ENCODE measurements at places on chromosomes 1 and 21.

GRCh38 chr1:1614204-1614953 lies 921 bp upstream of the MIB2 start:
- peak; percentile 84 for DNase-seq

GRCh38 chr1:183227422-183228346 lies 41.6 kb downstream of the LAMC2 start:
- peak; percentile 31 for DNase-seq

DNA sequence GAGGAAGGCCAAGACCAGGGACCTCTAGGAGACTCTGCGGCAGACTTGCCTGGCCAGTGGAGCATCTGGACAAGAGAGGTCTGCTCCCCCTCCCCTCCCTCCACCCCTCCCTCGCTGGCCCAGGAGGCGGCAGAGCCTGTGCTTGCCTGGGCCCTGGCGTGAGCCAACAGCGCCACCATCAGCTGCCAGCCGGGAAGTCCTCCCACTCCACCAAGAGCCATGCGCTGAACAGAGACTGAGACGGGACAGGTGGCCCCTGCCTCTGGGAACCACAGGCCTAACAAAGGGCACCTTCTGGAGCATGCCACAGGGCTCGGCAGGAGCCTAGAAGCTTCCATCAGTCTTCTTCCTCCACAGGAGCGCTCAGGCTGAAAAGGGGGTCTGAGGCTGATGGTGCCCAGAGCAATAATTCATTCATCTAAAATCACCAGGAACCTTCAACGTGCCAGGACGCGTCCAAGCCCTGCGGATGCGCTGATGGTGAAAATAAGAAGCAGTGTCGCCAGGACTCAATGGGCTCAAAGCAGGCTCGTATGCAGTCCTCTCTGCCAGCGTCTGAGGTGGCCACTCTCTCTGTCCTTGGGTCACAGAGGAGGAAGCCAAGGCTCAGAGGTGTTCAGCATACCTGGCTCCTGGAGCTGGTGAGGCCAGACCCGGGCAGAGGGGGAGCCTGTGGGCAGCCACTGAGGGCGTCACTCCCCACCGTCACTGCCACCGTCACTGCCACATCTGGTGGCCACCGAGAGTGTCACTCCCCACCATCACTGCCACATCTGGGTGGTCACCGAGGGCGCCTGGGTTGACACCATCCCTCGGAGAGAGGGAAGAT lies 161.2 kb downstream of the NPHP4 start:
- DNase-seq, result no peak

DNA sequence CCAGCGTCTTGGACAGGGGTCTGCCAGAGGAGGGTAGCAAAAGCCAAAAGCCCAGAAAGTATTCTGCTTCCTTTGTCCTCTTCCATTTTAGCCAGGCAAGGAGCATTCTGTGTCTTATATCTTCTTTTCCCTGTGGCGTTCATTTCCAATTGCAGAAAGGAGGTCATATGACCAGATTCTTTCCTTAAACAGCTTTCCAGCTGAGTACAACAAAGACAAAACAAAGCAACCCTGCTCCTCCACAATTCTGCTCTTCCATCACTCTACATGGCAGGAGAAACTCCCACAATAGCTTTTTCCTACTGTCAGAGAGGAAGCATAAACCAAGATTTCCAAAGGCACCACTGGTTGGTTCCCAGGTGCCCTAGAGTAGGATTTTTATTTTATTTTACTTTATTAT lies 19.7 kb downstream of the ENSA start:
- DNase-seq, result no peak

GRCh38 chr1:50109647-50110075 lies 941 bp downstream of the ELAVL4 start:
- no peak for DNase-seq

DNA sequence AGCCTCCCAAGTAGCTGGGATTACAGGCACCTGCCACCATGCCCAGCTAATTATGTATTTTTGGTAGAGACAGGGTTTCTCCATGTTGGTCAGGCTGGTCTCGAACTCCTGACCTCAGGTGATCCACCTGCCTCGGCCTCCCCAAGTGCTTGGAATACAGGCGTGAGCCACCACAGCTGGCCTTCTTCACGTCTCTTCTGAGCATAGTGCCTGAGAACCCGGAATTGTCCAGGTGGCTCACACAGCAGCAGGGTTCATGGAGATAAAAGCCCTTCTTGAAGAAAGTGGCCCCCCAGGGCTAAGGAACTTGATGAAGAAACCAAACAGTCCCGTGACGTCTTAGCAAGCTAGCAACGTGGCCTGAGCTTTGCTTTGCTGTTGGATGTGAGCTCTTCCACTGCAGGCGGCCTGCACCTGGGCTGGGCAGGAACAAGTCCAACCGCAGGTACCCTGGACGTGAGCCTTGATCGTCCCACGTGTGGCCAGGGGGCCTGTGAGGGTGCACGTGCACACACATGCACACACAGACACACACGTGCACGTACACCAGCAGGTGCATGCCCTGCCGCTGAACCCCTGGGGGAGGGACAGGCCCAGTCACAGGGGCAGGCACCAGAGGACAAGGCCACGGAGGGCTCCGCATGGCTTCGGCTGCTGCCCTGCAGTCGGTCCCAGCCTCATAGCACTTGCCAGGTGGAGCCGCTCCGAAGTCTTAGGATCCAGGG lies 23.4 kb upstream of the TRAPPC10 start:
- no peak for DNase-seq

DNA sequence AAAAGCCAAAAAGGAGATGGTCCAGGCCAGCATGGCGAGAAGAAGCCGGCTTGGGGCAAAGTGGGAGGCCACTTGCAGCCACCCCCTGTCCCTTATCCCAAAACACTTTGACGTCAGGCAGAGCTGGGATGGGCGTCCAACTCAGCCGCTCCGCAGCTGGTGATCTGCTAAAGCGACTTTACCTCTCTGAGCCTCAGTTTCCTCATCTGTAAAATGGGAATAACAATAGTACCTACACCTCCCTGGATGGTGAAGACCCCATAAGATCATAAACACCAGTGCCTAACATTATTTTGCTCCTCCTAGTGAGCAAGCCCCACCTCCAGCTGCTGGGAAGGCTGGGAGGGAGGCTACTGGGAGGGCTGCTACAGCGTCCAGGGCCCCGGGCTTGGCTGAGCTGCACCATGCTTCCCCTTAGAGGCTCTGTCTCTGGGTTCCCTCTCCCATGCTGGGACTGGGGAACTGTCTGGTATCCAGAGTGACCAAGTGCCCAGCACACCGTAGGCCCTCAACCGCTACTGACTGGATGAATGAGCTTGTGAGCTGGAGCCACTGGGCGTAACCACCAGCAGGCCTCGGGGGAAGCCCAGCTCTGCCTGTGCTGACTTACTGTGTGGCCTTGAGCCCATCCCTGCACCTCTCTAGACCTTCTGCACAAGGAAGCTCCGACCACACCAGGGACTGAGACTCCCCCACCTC lies 18.3 kb downstream of the IFFO2 start:
- DNase-seq, result no peak

- DNase-seq, result no peak
Measured at GRCh38 chr1:110056776-110057175, 13.7 kb downstream of the ALX3 start.

GRCh38 chr1:240508950-240509349 lies 103.0 kb downstream of the GREM2 start:
- DNase-seq, result no peak

- no peak for DNase-seq
Measured at GRCh38 chr1:68459796-68460195, 10.0 kb upstream of the RPE65 start.

- no peak for DNase-seq
Measured at GRCh38 chr1:41484402-41485241, at the start of gene EDN2. Gene EDN2 (minus strand): TSS chr1:41484683. CDS start chr1:41484601, 82 bp downstream.

- no peak for DNase-seq
Measured at GRCh38 chr1:107633596-107633995, 331.4 kb downstream of the VAV3 start.

- DNase-seq, result no peak
Measured at GRCh38 chr1:164591858-164592257, 32.9 kb downstream of the PBX1 start.

DNA sequence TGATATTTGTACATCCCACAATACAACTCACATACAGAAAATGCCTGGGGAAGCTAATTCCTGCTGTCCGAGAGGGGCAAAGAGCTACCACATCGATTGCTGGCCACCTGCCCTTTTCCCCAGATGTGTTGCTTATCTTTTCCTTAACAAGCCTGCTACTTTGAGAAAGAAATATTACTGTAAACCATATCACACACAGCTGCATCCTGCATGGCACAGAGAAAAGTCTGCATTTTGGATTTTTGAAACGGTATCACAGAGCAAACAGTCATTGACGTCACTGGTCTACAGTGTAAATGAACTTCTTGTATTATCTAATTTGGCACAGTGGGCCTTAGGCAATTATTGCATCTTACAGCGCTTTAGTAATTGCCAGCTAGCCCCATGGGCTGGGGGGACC lies 164.7 kb downstream of the CLIC6 start:
- DNase-seq, result no peak

GRCh38 chr1:197440715-197441114 lies 172.7 kb downstream of the CRB1 start:
- DNase-seq, result no peak

DNA sequence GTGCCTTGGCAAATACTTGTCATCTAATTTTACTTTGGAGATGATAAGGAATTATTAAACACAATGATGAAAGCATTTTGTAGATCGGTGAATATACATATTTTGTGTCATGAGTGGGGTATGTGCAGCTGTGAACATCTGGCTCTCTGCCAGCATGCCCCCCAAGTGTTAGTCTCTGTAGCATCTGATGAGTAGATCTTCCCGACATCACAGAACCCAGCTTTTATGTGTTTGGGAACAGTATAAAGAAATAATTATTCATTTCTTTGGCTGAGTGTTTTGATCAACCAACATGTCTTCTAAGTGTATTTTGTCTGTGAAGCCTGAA lies 4.5 kb upstream of the CTNNBIP1 start:
- DNase-seq, result no peak

GRCh38 chr1:198929961-198930599 lies 291.2 kb downstream of the PTPRC start:
- no peak for DNase-seq

- DNase-seq, result no peak
Measured at GRCh38 chr1:42756956-42757891, 9.6 kb downstream of the P3H1 start.

- DNase-seq, result no peak
Measured at GRCh38 chr1:35567947-35568558, 5.1 kb upstream of the TFAP2E start.

- no peak for DNase-seq
Measured at GRCh38 chr21:32757804-32758203, 13.8 kb downstream of the PAXBP1 start.

DNA sequence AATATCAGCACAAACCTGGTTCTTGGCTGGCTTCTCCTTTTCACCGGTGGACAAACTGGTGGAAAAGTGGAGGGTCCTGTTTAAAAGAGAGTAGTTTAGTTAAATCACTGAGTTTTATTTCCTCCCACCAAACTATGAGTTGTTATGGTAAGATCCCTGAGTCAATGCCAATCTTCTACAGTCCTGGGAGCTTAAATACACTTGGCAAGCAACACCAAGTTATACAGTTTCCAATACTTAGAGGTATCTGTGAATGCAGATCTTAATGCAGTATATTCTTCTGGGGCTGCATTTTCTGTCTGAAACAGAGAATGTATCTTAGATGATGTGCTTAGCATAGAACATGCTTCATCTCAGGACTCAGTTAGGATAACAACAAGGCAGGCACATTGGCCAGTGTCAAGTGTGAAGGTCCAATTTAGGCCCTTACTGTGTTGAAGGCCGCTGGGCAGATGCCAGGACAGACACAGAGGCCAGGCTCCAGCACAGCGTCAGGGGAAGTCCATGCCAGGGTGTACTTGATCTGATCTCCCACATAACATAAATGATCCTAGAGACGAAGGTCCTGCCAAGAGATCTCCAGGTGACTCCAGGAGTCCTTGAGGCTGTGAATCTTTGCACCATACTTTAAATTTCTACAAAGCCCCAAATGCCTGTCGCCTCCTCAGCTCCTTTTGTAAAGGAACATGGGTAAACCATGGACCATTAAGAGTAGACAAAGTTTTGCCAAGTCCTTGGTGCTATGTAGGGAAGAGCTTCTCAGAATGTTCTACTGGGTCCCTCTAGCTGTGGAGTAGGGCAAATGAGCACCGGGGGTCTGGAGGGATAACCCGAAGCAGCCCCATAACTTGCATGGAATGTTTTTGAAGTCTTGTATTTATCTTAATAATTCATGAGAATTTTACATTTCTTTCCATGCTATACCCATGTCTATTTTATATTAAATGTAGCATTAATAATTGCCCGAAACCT lies 76.8 kb downstream of the KCNJ15 start:
- no peak for DNase-seq

DNA sequence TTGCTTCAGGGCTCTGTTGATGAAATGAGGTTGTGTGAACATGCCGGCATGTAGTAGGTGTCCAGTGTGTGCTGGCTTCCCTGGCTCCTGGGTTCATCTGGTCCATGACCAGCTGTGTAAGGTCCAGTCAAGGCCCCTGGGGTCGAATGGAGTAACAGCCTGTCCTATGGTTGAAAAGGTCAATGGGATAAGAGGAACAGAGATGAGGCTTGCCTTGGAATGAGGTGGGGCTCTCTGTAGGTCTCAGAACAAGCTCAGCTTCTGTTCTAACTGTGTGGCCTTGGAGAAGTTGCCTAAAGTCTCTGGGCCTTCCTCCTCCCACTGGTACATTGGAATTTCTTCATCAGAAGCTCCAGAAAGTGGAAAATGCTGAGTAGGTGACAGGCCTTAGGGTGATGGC lies 26.6 kb downstream of the RPS6KA1 start:
- DNase-seq, result no peak

DNA sequence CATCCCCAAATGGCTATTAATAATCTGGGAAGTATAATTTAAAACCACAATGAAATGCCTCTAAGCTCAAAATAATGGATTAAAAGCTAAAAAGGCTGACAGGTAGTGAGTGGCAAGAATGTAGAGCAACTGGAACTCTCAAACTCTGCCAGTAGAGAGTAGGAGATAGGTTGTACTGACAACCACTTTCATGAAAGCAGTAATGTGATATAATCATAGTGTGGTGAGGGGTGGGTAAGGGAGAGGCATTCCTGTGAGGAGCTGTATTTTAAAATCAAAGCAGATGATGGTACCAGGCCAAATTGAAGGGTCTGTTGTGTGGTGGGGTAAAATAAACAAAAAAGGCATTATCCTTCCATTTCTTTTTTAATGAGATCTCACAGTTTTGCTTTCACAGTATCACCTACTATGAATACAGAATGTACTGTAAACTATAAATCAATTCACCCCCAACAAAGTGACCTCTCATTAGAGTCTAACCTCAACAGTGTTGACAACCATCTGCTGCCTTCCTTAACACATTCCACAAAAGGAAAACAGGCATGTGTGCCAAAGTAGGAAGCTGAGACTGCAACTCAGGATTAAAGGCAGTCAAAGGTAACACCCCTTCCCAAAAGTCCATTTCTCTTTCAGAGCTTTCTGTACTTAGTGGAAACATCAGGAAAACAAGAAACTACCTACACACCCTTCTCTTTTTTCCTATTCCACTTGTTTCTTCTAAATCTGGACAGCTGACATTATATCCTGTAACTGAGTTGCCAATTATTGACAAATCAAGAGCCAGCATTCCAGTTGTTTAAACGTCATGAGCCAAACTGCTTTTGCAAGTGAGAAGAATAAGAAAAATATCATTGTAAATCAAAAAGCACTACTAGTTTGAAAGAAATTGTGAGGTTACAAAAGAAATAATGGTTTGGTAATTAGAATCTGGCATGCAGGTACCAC lies 130.8 kb downstream of the FAF1 start:
- no peak for DNase-seq

- no peak for DNase-seq
Measured at GRCh38 chr21:9838738-9839642, 682.4 kb upstream of the TPTE start.

GRCh38 chr1:198678901-198679329 lies 40.1 kb downstream of the PTPRC start:
- no peak for DNase-seq

Data from CD4-positive, alpha-beta T cell (primary cell).